ENCODE measurements at places on chromosomes 6 and 20.

DNA sequence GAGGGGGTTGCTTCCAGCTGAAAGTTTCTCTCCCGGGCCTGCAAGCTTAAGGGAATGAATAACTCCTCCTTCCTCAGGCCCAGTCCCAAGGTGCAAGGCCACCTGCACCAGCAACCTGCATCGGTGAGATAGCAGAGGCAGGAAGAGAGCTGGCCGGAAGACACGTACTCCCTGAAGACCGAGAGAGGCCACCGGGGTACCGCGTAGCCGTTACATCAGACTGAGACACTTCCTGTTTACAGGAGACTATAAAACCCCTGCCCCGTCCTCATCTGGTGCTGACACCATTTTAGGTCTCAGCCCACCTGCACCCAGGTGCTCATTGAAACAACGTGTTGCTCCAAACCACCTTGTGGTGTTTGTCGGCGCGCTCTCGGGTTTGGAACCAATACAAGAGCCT lies 60.5 kb upstream of the PRND start:
- DNase-seq, result no peak

DNA sequence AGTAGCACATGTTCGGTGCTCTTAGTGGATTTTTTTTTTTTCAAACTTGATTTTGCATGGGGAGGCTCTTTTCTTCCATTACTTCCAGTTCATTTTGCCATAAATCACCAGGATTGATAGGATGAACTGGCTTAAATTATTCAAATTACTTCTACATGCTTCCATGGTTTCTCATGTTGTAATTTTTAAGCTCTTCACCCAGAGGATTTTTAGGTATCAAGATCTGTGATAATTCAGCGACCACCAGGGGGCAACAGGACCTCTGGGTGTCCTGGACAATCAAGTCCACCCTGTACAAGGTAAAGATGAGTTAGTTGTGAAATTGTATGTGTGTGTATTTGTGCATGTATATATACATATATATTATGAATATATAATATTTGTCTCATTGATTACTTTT lies 4.2 kb upstream of the EPHA7 start:
- DNase-seq, result no peak

DNA sequence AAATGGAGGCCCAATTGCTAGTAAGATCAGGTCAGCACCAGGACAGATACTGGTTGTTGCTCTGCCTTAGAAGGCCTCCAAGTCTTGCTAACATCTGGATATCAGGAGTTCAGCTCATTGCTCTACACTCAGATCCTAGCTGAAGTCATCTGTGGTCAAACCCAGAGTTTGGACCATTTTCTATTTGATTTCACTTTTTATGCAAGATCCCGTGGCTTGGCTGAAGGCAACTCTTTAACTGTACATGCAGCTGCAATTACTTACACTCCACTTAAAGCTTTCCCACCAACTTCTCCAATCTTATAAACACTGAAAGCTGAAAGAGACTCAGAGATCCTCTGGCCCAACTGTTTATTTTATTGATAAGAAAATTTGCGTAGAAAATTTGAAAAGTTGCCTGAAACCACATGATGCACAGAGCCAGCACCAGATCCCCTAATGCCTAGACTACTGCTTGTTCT lies 2.7 kb downstream of the SLC17A2 start:
- no peak for DNase-seq

DNA sequence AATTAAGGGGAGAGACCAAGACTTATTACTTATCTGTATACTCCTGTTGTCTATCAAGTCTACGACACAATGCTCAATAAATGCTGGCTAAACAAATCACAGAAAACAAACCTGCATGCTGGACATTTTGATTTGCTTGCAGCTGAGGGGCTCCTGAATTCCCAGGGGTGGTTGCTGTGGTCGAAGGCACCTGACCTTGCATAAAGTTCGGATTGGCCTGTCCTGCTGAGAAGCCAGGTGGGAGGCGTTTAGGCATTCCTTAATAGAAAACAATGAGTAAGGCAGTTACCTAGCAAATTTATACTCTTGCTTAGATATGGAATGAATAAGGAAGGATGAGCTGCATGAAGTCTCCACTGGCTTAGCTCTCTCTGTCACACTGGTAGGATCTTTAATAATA lies 50.5 kb downstream of the TP53INP2 start:
- DNase-seq, result no peak

GRCh38 chr6:134431421-134431859 lies 113.5 kb upstream of the SGK1 start:
- no peak for DNase-seq

GRCh38 chr6:150981095-150981494 lies 115.6 kb downstream of the MTHFD1L start:
- DNase-seq, result no peak

DNA sequence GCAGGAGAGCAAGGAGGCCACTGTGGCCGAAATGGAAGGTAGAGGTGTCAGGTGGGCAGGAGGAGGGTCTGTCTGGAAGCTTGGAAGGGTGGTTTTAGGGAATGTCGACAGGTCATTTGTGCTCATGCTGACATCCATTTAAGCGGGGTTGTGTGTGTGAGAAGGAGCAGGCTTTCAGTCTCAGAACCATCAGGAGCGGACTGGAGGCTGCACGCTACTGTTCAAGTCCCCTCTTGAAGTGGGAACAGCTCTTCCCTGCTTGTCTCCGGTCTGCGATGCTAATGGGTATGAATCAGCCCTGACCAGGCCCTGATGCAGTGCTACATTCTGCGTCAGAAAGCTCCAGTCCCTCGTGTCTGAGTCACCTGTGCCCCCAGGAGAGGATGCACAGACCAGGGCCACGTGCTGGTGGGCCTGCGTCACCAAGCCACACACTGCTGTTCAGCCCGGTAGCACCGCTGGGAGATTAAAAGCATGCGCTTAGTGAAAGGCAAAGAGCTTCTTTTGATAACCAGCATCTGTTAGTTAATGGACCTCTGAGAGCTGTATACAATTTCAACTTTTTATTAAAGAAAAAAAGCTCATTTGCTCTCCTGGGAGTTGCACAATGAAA lies 58.0 kb downstream of the APCDD1L start:
- no peak for DNase-seq

DNA sequence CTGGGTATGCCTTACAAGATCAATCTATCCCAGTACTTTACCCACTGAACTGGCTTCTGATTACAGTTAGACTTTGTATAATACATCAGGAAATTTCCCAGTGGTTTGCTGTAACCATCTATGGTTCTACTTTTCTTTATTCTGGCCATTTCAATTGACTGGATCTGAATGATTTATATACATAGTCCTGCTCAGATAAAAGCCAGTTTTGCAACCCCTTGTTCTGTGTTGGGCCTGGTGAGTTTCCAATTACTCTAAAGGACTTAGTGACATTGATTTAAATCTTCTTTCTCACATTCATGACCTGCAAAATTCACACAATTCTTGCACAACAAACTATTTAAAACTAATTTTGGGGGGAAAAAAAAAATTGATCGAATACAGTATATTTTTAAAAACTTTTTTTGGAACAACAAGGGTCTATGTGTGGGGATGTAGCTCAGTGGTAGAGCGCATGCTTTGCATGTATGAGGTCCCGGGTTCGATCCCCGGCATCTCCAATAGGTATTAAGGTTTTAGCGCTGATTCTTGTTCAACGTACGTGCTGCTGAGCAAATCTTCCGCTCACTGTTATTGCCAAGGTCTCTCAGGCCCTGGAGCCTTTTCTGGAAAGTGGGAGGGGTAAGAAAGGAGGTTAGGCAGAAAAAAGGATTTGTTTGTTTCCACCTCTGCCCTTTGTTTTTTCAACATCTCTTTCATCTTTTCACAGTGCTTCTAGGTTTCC lies 117.5 kb downstream of the GPX5 start:
- DNase-seq, result no peak

All from T47D (cell line).